ENCODE measurements at places on chromosomes 11 and 22. TPM values are rescaled to one million over a fixed set of nuclear protein-coding genes. Genes with fewer than 3 reads are reported as not detected.

Gene HTR3B
- not detected for total RNA-seq

Gene RAB3IL1
- 8.8 TPM for total RNA-seq

Gene SLC22A25
- total RNA-seq: not detected

Gene C11orf91
- 3.6 TPM for total RNA-seq

GRCh38 chr11:57729479-57729878 lies 11.8 kb upstream of the SELENOH start:
- no peak for DNase-seq

DNA sequence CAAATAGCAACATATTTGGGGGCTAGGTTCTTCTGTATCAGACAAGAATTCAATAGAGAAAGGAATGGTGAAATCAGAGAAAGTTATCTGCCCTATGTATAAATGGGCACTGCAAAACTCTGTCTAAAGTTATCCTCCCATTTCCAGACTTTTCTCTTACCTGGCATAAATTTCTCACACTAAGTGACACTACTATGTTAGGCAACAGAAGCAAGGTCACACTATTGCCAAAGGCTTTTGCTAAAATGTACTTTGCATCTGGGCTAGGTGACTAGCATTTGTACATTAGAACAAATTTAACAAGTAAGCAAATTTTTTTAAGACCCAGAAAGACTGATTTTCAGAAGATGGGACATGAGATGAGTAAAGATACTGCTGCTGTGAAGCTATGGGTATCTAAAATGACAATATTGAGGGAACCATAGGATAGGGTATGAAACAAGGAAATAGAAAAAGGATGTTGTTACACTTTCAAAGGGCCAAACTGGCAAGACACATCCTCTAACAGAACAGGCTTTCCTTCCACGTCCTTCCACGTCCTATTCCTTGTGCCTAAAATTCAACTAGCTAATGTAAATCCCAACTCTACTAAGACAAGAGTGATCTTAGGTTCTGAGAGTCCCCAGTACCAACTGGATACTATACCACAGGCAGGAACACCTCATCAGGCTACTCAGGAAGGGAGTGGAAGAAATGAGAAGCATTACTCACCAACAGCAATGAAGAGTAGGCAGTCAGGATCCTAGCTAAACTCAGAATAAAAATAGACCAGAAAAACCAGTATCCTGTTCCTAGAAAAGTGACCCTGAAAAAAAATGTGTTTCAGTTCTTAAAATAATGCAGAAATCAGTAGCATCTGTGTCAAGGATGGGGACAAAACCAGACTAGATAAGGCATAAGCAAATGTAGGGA lies 22.6 kb downstream of the GDPD4 start:
- DNase-seq: no peak

- peak; percentile 56 for DNase-seq
Measured at GRCh38 chr22:35727436-35727835, 9.8 kb downstream of the APOL5 start.

GRCh38 chr22:36221799-36222751 lies 17.3 kb downstream of the APOL2 start:
- peak; percentile 47 for DNase-seq

GRCh38 chr11:33735271-33736147 lies 714 bp downstream of the CD59 start:
- DNase-seq: peak; percentile 66

DNA sequence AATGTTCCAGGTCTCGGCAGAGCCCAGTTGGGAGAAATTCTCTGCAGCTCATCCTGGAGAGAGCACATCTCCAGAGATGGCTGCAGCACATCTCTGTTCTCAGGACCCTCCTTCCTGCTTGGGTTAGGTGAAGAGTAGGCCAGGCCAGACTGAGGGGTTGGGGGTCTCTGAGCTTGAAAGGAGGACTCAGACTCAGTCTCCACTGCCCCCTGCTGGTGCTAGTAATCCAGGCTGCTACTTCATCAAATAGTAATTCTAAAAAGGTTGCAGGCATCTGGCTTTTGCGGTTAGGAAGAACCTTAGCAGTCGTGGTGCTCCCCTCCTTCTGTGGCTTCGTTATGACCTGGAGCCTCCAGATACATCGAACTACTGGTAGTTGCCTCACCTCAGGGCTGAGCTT lies 9.7 kb downstream of the TUB start:
- DNase-seq: peak; percentile 60

- no peak for DNase-seq
Measured at GRCh38 chr11:120793150-120793549, 230.8 kb upstream of the TBCEL start.

DNA sequence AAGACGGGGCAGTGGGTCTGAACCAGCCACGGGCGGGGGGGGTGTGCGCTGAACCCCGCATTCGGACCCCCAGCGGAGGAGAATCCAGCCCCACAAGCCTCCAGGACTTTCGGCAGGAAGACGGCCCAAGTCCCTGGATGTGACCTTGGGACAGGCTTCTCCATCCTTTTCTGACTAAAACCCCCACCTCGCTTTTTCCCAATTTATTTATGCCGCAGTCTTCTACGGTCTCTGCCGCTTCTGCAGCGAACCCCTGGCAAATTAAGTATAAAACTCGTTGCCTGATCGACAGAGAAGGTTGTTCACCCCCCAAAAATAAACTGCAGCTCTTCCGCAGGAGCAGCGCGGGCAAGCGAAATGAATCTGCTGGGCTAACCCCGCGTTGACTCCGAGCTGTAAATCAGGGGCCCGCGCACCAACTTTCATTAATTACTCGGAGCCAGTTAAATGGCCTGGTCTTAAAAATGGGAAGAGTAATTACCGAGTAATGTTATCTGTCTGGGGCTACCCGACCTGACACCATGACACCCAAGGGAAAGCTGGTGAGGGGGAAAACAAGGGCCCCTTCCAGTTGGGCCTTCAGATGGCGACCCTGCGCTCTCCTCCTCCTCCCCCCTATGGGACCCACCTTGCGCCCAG lies 6.6 kb downstream of the WT1 start:
- DNase-seq: no peak

Measured in lung (tissue), 17 donors.